Choroid plexus epithelial cell (primary cell): ENCODE measurements at places on chromosomes 2 and 18.
A peak's percentile ranks its signal among the peaks of the same experiment; 100 is the strongest.

GRCh38 chr18:75060185-75060584, 148.8 kb downstream of the PTGR3 start:
- no peak for DNase-seq

DNA sequence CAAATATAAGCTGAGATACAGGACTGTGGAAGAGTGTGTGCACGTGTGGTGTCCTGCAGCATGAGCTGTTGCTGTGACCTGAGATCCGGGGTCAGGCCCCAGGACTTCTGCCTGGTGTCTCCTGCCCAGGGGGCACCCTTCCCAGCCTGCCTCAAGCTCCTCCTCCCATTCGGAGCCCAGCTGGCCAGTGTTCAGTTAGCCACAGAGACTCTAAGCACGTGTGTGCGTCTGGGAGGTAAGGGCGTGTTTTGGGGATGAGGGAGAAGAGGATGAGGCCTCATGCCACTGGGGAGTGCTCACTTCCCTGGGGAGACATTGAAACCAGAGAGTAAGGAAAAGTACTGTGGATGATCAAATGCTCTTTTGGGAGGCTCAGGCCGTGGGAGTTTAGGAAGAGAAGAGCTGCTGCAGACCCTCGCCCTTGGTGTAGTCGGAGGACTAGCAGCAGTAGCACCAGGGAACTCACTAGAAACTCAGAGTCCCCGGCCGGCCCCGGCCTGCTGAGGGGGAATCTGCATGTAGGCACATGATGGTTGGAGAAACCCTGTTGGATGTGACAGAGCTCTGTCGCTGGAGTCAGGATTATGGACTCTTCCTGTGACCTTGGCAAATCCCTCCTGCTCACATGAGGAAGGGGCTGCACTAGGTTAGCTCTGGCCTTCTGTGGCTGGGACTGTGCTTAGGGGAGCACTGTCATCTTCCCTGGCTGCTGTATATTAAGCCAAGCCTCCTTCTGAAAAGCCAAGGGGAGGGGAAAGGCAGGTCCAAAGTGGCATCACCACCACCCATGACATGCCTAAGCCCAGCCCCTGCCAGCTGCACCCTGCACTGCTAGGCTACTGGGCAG, 231.1 kb downstream of the DYSF start:
- DNase-seq = no peak

DNA sequence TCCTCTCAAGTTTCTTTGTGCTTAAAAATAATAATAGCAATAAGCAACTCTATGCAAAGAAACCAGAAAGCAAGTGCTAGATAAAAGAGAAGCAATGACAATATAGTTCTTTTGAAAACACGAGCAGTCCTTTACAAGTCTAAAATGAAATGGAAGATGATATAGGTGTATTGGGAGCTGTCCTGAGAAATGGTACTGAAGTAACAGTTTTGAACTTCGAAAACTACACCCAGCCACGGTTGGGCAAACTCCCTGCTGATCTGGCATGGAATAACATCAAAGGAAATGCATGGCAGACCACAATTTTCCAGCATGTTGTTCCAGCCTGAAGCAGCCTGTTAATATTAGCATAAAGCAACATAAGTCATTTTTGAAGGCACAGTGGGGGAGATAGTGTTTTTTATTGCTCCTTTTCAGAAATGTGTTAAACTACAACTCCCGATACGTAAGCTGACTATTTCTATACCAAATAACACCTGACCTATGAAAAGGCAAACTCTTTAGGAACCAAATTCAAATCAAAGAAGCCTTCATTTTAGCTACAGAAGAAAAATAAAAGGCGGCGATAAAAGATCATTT, 596.1 kb upstream of the KLHL29 start:
- DNase-seq = no peak

DNA sequence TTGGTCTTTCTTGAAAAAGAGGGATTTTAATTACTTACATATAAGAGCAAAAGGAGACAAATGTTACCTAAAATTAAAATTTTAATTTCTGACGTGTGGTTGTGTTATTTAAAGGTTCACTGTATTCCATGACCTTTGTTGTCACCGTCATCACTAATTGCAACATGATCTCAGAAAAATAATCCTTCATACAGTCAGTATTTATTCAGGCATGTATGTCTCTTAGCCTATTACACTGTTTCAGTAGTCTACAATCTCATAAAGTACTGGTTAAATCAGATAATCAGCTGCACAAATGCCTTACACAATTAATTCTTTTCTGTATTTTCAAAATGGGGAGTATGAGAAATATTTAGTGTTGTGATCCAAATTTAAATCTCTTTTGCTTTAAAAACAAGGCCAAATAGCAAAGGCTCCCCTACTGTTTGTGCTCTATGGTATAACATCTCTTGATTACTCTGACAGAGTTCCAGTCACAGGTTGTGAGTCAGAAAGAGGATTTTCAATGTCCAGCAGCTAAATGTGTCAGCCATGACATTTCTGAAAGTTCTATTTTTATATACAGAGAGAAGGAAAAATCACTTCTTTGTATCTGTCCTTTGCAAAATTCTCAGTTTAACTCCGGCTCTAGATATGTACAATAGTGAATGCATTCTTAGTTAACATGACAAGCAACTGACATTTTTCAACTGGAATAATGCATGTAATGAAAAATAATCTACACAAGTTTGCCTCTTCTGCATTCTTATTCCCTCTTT, 184.0 kb downstream of the FIGN start:
- DNase-seq = peak; percentile 63

GRCh38 chr2:147500229-147500628, 344.6 kb upstream of the ACVR2A start:
- no peak for DNase-seq

- peak; percentile 58 for DNase-seq
Measured at GRCh38 chr2:70789304-70790135, 923 bp downstream of the FIGLA start.

GRCh38 chr18:54203914-54204313, 20.6 kb downstream of the MBD2 start:
- no peak for DNase-seq
